Activated CD4-positive, alpha-beta T cell treated with anti-CD3 and anti-CD28 coated beads for 24 hours (primary cell): ENCODE measurements at places on chromosomes 5 and 9.

GRCh38 chr5:61621202-61621650, 289.2 kb downstream of the ZSWIM6 start:
- no peak for DNase-seq

DNA sequence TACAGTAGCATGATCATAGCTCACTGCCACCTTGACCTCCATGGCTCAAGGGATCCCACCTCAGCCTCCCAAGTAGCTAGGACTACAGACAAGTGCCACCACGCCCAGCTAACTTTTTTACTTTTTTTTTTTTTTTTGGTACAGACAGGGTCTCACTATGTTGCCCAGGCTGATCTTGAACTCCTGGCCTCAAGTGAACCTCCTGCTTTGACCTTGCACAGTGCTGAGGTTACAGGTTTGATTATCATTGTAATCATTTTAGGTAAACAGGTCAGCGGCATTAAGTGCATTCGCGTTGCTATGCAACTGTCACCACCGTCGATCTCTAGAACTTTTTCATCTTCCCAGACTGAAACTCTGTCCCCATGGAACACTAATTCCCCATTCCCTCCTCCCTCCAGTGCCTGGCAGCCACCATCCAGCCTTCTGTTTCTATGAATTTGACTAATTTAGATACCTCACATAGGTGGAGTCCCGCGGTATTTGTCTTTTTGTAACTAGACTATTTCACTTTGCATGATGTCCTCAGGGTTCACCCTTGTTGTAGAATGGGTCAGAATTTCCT, 5.8 kb upstream of the CARD19 start:
- no peak for DNase-seq

DNA sequence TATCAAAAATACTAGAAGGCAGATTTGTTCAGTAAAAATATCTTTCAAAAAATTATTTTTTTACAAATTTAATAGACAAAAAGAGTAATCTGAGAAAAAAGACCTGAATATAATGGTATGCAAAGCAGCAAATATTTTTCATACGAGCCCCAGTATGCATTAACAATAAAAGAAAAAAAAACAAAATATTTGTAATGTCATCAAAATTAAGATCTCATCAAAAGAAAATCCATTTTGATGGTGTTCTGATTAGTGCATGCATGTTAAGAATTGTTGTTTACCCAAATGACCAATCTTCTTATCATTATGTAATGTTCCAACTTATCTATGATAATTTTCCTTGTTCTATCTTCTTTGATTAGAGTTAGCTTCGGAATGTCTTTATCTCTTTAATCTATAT, 106.1 kb downstream of the CDH9 start:
- no peak for DNase-seq

GRCh38 chr9:70561111-70561510, 146.7 kb upstream of the KLF9 start:
- no peak for DNase-seq

DNA sequence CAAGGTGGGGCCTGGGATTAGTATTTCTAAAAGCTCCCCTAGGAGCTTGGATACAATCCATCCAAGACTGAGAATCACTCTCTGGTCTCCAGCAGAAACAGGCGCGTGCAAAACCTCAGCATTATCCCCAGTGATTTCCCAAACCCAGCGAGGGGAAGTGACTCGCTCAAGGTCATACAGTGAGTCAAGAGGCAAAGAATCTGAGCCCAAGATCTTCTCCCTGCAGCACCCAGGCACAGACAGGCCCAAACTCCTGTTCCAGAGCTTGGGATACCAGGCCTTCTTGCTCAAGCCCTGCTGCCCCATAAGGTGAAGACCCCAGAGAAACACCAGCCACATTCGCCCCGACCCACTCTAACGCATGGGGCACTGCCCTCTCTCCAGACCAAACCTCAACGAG, 33.2 kb downstream of the SHB start:
- no peak for DNase-seq

GRCh38 chr9:98859941-98860340, 52.5 kb downstream of the GALNT12 start:
- DNase-seq, result no peak

- no peak for DNase-seq
Measured at GRCh38 chr5:4068171-4068570, 472.5 kb downstream of the IRX1 start.

- no peak for DNase-seq
Measured at GRCh38 chr5:95778713-95779436, 43.7 kb downstream of the GLRX start.

- DNase-seq, result no peak
Measured at GRCh38 chr9:71924576-71924975, 13.1 kb downstream of the C9orf85 start.

DNA sequence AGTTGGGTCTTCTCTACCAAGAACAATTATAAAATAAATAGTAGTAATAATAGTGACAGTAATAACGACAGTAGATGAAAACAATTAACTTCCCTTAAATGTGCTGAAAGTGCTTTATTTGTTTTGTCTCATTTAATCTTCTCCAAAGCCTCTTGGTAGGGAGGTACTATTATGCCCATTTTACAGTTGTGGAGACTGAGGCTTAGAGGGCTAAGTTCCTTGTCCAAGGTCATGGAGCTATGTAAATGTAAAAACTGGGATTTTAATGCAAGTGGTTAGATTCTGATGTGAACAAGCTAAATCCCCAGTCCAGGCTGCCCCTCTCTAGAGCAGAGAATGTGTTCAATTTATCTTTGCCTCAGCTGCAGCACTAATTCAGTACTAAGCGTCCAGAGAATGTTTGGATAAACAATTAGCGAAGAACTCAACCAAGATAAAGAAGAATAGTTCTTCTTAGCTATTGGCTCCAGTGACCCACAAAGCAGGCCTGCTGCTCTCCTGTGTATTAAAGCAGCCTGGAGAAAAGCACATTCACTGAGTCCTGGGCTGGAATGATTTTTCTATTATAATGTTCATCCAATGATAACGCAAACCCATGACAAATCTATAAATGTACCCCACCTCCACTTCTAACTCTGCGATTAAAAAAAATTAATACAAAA, 68.8 kb downstream of the NPR3 start:
- no peak for DNase-seq

GRCh38 chr9:113887436-113887835, 11.3 kb downstream of the ZNF618 start:
- no peak for DNase-seq

- DNase-seq, result no peak
Measured at GRCh38 chr9:26801772-26802171, 90.8 kb downstream of the CAAP1 start.

DNA sequence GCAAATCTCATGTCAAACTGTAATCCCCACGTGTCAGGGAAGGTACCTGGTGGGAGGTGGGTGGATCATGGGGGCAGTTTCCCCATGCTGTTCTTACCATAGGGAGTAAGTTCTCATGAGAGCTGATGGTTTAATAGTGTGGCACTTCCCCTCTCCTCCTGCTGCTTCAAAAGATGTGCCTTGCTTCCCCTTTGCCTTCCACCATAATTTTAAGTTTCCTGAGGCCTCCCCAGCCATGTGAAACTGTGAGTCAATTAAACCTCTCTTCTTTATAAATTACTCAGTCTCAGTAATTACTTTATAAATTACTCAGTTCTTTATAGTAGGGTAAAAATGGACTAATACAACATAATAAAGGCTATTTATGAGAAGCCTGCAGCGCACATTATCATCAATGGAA, 7.1 kb upstream of the CNTRL start:
- DNase-seq, result no peak

DNA sequence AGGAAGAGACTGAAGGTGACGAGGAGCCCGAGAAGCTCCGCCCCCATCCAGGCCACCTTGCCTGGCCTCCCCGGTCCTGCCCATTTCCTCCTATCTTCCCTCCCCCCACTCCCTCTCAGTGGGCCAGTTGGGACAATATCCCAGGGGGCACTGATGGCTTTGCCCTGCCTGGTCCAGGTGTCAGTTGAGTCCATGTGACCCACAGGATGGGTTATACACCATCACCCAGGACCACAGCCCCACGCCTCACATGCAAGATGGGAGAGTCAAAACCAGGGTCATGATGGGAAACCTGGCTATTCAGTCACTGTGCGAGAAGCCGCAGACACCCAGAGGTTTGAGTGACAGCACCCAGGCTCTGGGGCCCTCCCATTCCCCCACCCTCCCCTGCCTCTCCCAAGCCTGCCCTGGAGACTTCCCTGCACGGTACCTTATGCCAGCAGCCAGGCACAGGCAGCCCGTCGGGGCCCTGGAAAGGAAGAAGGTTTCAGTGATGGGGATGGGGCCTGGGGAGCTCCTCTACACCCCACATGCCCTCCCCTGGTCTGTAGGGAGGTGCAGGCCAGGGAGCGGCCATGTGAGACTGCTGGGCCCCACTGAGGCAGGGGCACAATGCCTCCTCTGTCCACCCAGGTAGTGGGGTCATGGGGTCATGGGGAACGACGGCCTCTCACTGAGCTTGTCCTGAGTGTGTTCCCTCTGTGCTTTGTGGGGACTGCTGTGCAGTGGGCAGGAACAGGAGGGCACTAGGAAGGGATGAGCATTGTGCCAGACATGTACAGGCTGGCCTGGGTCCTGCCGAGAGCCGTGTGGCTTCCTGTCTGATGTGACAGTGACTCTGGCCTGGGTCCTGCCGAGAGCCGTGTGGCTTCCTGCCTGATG, 6.3 kb upstream of the PHYKPL start:
- DNase-seq, result no peak

DNA sequence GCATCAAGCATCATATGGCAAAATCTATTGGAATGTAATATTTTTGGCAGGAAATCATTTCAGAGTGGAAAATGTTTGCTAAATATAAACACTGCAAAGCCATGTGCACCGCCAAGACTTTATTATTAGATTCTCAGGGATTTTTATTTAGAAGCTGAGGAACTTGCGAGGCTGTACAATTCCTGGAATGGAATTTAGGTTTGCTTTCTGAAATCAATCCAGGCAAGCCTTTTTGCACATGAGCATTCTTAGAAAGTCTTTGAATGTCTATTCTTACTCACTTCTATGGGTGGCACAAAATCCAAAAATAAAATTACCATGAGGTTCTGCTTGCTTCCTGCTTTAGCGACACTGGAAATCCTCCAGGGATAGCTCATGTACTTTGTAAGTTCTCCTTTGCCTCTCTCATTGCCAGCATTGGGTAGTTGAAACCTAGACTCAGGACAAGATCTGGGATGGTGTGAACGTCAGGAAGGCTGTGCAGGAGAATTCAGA, 71.5 kb upstream of the PALM2AKAP2 start:
- no peak for DNase-seq

GRCh38 chr5:136208916-136209315, 16.0 kb upstream of the SMIM32 start:
- no peak for DNase-seq

GRCh38 chr9:116000748-116001329, 152.8 kb upstream of the PAPPA start:
- DNase-seq, result no peak

DNA sequence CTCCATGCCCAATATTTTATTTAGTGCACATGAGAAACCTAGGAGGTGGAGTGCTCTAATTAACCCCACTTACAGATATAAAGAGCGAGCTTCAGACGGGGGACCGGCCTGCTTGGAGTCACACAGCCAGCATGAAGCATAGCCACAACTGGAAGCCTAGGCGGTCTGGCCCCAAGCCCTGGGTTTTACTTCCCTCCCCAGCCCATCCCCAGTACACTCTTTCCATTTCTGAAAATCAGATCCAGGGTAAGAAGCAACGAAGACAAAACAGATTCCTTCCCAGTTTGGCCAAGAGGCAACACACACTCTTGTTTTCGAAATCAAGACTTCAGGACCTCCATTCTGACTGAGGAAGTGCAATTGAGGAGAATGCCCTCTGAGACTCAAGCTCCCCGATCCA, 27.1 kb downstream of the KCNMB1 start:
- no peak for DNase-seq

- DNase-seq, result no peak
Measured at GRCh38 chr9:16276866-16277265, 593.6 kb downstream of the BNC2 start.

DNA sequence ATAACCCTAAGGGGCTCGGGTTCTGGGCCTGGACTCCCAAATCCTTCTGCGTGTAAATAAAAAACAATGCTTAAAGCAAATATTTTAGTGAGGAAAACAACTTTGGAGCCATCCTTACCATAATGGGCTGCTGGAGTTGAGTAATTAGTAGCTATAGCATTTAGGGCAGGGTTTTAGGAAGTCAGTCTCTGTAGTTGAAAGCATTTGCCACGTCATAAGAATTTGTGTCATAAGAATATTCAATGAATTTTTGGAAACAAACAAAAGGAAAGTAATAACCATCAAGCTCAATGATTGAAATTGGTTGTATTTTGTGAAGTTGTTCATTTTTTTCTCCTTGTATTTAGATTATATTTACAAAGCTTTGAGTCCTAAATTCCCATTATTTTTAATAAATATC, 114.8 kb upstream of the ELL2 start:
- DNase-seq, result no peak

GRCh38 chr9:130051855-130052254, 1.9 kb upstream of the GPR107 start:
- DNase-seq, result no peak

GRCh38 chr5:153896701-153897100, 142.0 kb downstream of the FAM114A2 start:
- DNase-seq, result no peak

DNA sequence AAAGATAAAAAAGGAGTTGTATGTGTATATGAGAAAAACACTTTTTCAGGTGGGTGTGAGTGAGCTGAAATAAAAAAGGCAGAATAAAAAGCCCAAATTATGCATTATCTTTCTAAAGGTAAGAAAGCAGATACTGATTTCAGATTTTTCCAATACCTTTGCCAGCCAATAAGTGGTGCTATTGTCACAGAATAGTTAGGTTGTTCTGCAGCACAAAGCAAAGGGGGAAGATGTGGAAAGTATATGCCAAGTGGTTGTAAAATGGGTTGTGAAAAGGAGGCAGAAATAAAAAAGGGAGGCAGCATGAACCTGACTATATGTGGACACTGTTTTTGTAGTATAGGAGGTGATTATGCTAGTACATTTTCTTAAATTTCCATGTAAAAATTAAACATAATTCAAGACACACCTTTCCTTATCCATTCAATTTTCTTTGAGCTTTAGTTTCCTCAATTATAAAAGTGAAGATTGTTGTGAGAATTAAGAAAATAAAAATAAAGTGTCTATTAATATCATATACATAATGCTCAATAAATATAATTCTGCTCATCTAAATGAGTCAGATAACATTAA, 106.7 kb downstream of the SMIM15 start:
- no peak for DNase-seq

DNA sequence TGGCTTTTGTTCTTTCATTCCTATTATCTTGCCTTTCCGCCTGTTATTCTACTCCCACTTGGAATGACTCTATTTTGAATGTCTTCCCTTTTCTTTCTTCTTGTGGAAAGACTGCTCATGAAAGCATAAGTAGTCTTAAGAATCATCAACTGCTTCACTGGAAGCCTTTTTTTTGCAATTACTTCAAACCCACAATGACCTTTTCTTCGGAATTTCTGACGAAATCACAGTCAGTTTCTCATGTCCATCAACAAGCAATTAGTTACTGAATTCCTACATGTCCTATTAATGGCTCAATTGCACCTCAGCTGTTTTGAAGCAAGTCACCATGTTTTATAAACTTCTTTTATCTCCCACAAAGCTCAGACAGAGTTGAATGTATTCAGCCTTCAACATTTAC, 196.2 kb downstream of the TARS1 start:
- DNase-seq, result no peak

GRCh38 chr5:76524101-76524835, 98.9 kb downstream of the F2RL2 start:
- DNase-seq, result no peak
